ENCODE measurements at places on chromosomes 16 and 17. TPM values are rescaled to one million over a fixed set of nuclear protein-coding genes. Genes with fewer than 3 reads are reported as not detected.

GRCh38 chr16:51154271-51155171 lies 3.5 kb upstream of the SALL1 start:
- H3K27me3 ChIP-seq = peaks cover 13% of the 10 kb centered on the region
- no peak overlapping the region for H3K4me3 ChIP-seq
- H3K27ac ChIP-seq = no peak overlapping the region
- H3K4me1 ChIP-seq = no peaks in the 10 kb centered on the region
- DNase-seq = no peak
- no peaks in the 10 kb centered on the region for H3K36me3 ChIP-seq

- DNase-seq = peak; percentile 19
- H3K4me1 ChIP-seq = no peaks in the 10 kb centered on the region
- H3K4me3 ChIP-seq = no peak overlapping the region
- H3K27me3 ChIP-seq = peaks cover 39% of the 10 kb centered on the region
- H3K27ac ChIP-seq = no peak overlapping the region
- no peaks in the 10 kb centered on the region for H3K36me3 ChIP-seq
Measured at GRCh38 chr17:73802314-73802713, 158.1 kb upstream of the SDK2 start.

DNA sequence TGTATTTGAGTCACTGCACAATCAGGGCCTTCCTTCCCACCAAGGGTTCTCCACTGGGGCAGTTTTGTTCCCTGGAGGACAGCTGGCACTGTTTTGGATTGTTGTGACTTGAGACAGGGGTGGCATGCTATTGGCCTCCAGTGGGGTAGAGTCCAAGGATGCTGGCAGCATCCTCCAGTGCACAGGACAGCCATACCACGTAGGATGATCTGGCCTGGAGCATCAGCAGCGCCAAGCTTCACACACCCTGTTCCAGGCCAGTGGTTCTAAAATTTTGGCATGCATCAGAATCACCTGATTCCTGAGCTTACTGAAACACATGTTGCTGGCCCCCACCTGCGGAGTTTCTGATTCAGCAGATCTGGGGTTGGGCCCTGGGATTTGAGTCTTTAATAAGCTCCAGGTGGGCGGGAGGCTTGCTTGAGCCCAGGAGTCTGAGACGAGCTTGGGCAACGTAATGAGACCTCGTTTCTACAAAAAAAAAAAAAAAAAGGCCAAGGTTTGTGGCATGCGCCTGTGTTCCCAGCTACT lies 83.2 kb downstream of the MGAT5B start:
- H3K4me1 ChIP-seq = no peaks in the 10 kb centered on the region
- no peak overlapping the region for H3K4me3 ChIP-seq
- H3K36me3 ChIP-seq = no peaks in the 10 kb centered on the region
- no peak for DNase-seq
- H3K27me3 ChIP-seq = no peaks in the 10 kb centered on the region
- no peak overlapping the region for H3K27ac ChIP-seq

- H3K27ac ChIP-seq = no peak overlapping the region
- peaks cover 27% of the 10 kb centered on the region for H3K36me3 ChIP-seq
- no peak overlapping the region for H3K4me3 ChIP-seq
- no peak for DNase-seq
- H3K27me3 ChIP-seq = no peaks in the 10 kb centered on the region
Measured at GRCh38 chr16:28110074-28110473, 46.6 kb upstream of the GSG1L start.

DNA sequence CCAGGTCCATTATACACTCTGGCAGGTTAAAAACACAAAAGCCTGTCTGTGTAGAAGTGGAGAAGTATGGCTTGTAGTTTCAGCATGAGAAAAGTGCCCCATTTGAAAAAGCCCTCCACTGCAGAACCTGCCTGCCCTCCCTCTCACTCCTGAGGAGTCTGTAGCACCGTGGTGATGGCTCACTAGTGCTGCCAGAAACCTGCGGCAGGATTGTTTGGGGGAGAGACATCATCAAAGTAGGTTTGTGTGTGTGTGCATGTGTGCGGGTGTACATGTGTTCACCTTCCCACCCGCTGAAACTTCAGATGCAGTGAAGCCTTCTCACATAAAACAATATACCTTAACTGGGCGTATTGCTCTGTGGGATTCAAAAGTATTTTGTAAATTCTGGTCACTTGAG lies 26.9 kb downstream of the NDEL1 start:
- H3K27ac ChIP-seq = no peak overlapping the region
- no peaks in the 10 kb centered on the region for H3K27me3 ChIP-seq
- H3K36me3 ChIP-seq = no peaks in the 10 kb centered on the region

DNA sequence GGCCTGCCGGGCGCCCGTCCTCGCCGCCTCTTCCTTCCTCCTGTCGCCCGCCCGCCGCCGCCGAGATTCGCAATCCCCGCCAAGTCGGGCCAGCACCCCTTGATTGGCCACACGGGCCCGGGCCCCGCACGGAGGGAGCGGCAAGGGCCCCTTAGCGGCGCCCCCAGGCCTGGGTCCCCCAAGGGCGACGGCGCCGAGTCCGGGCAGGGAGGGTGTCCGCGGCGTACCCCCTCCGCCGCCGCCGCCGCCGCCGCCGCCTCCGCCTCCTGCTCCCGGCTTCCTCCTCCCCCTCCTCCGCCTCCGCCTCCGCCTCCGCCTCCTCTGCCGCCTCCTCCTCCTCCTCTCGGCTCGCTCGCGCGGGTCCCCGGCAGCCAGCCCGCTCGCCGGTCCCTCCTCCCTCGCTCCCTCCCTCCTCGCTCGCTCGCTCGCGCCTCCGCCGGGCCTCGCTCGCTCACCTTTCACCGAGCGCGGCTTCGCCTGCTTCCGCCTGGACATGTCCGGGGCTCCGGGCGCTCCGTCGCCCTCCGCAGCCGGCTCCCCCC lies 561 bp downstream of the ZNF423 start:
- DNase-seq = peak; percentile 69
- peaks cover 59% of the 10 kb centered on the region for H3K27me3 ChIP-seq
- H3K4me1 ChIP-seq = no peaks in the 10 kb centered on the region

DNA sequence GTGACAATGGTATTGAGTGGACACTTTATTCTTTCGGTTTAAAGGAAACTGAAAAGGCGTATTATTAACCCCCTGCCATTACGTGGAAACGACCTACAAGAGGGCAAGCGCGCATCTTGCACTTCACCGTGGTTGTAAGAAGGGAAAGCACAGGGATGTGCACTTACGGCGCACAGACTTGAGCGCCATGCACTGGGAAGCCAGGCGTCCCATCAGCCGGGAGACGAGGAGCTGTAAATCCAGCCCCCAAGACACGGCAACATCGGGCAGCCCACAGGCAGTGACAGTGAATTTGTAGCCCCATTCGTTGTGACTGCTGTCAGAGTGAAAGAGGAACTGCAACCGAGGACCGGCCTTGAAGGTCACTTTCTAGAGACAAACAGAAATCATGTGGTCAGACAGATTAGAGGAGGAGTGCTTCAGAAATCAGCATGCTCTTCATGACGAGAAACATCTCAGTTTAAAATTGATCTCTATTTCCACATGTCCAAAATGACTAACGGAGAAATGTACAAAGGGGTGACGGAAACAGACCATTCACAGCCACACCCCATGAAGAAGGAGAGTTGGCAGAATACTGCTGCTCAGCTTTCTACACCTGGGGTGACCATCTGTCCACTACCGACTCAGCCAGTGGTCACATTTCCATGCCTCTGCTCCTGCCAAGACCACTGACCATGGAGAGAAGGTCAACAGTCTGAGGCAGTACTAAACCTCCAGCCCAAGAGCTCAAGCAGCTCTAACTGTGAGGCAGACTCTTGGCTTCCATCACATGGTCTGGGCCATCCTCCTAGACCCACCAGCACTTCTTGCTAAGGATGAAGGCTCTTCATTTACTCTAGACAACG lies 68.6 kb downstream of the ZZEF1 start:
- H3K27me3 ChIP-seq = no peaks in the 10 kb centered on the region
- no peak for DNase-seq
- H3K4me3 ChIP-seq = no peak overlapping the region
- H3K36me3 ChIP-seq = peaks cover 49% of the 10 kb centered on the region
- H3K4me1 ChIP-seq = peaks cover 13% of the 10 kb centered on the region

DNA sequence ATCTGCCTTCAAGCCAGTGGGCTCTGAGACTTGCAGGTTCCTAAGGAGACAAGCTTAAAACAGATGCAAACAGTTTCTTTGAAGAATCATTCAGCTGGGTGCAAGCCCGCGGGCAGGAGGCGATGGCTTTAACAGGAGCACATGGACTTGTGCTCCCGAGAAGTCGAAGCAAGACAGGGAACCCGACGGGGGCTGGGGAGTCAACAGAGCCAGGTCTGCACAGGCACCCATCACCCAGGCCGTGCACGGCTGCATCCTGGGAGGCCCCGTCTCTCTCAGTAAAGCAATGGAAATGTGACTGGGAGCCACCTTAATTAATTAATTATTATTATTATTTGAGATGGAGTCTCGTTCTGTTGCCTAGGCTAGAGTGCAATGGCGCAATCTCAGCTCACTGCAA lies 333 bp upstream of the PTX4 start:
- no peak for DNase-seq
- no peaks in the 10 kb centered on the region for H3K27me3 ChIP-seq
- no peaks in the 10 kb centered on the region for H3K36me3 ChIP-seq
- peaks cover 10% of the 10 kb centered on the region for H3K4me1 ChIP-seq
- H3K27ac ChIP-seq = no peak overlapping the region

- H3K4me1 ChIP-seq = peaks cover 9% of the 10 kb centered on the region
- H3K36me3 ChIP-seq = no peaks in the 10 kb centered on the region
- no peak overlapping the region for H3K27ac ChIP-seq
- DNase-seq = no peak
- H3K4me3 ChIP-seq = peak overlapping the region; percentile 67
- H3K27me3 ChIP-seq = peaks cover 11% of the 10 kb centered on the region
Measured at GRCh38 chr17:55238931-55239297, 25.8 kb upstream of the HLF start.

DNA sequence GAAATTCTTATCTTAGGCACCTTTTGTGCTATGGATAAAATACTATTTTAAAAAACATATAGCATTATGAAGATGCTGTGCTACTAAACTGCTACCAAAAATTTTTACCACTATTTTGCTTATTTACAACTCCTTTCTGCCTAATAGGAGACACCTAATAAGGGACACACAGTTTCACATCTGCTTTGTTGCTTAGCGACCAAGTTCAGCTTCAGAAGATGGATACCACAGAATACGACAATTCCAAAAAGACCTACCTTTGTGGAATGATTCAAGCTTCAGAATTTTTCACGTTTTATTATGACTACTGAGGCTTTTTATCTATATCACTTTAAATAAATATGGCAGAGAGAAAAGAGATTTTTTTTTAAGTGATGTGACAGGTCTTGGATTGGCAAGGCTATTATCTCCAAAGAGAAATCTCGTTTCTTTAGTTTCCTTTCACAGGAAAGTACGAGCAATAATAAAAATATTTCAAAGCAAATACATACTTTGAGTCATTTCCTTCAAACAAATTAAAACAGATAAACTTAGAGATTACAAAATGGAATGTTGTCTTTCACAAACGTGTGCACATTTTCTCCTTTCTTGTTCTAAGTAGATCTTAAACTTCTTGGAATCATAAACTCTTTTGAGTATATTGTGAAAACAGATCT lies 35.4 kb downstream of the SPAG9 start:
- H3K36me3 ChIP-seq = no peaks in the 10 kb centered on the region
- H3K4me3 ChIP-seq = peak overlapping the region; percentile 24
- peaks cover 27% of the 10 kb centered on the region for H3K4me1 ChIP-seq
- peak overlapping the region; percentile 69 for H3K27ac ChIP-seq
- no peak for DNase-seq
- no peaks in the 10 kb centered on the region for H3K27me3 ChIP-seq

GRCh38 chr17:49878931-49879904 lies 31.3 kb upstream of the TAC4 start:
- no peak overlapping the region for H3K4me3 ChIP-seq
- no peak overlapping the region for H3K27ac ChIP-seq
- H3K36me3 ChIP-seq = no peaks in the 10 kb centered on the region
- peaks cover 13% of the 10 kb centered on the region for H3K4me1 ChIP-seq
- no peaks in the 10 kb centered on the region for H3K27me3 ChIP-seq
- no peak for DNase-seq

DNA sequence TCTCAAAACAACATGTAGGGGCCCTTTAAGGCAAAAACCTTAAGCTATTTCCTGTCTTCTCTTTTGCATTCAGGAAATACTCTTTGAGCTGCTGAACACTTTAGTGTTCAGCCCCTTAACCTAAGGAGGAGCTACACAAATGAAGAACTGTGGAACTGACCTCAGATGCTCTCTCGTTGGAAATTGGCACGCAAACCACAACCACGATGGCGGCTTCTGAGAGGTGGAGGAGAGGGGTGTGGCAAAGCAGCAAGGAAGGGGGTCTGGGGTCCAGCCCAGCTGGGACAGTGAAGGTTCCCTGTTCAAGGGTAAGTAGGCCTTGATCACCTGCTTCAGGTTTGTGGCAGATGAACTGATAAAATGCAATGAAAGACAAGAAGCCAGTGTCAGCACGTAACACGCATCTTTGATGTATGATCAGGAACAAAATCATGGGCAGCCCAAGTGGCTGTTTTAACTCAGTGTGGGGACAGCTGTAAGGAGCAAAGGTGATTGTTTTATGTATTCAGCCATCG lies 291.6 kb upstream of the TNRC6C start:
- H3K4me3 ChIP-seq = no peak overlapping the region
- no peak for DNase-seq

DNA sequence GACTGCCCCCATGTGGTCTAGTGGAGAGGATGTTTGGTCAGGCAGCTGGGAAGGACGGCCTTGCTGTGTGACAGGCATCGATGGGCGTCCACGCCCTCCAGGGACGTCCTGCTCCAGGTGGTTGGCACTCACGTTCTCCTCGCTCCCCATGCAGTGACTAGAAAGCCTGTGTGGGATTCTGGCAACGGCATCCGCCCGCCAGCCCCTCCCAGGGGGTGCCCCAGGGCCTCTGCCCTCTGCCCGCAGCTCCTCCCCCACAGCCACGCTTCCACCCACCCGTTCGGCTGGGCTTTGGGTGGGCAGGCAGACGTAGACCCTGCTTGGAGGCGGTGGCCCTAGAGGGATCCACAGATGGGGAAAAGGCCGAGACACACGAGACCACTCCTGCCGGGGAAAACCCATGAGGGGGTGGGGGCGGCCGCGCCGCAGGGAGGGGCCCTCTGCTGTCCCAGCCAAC lies 4.7 kb upstream of the IL17C start:
- no peaks in the 10 kb centered on the region for H3K36me3 ChIP-seq
- H3K4me3 ChIP-seq = no peak overlapping the region
- no peaks in the 10 kb centered on the region for H3K4me1 ChIP-seq
- H3K27me3 ChIP-seq = no peaks in the 10 kb centered on the region
- no peak for DNase-seq

- H3K4me3 ChIP-seq = no peak overlapping the region
- H3K4me1 ChIP-seq = peaks cover 40% of the 10 kb centered on the region
- H3K27ac ChIP-seq = peak overlapping the region; percentile 76
- peaks cover 19% of the 10 kb centered on the region for H3K36me3 ChIP-seq
- H3K27me3 ChIP-seq = no peaks in the 10 kb centered on the region
Measured at GRCh38 chr17:44207743-44208142, 8.1 kb upstream of the ATXN7L3 start.

GRCh38 chr16:84029297-84030047 lies 13.1 kb downstream of the SLC38A8 start:
- no peaks in the 10 kb centered on the region for H3K36me3 ChIP-seq
- peaks cover 35% of the 10 kb centered on the region for H3K27me3 ChIP-seq
- H3K4me3 ChIP-seq = no peak overlapping the region

CDH13 gene
- total RNA-seq = not detected

KRT9 gene
- 0.73 TPM for total RNA-seq

PRSS33 gene
- total RNA-seq = 0.23 TPM

ZP2 gene
- total RNA-seq = not detected

HOXB4 gene
- 2.0 TPM for total RNA-seq

DNAH3 gene
- total RNA-seq = 0.70 TPM

NR1D1 gene
- total RNA-seq = 10.7 TPM

EPX gene
- not detected for total RNA-seq

DBF4B gene
- total RNA-seq = 33.3 TPM

FOXO3B gene
- total RNA-seq = 6.2 TPM
